ENCODE measurements at places on chromosomes 3 and 15. TPM values are rescaled to one million over a fixed set of nuclear protein-coding genes. Genes with fewer than 3 reads are reported as not detected.

DNA sequence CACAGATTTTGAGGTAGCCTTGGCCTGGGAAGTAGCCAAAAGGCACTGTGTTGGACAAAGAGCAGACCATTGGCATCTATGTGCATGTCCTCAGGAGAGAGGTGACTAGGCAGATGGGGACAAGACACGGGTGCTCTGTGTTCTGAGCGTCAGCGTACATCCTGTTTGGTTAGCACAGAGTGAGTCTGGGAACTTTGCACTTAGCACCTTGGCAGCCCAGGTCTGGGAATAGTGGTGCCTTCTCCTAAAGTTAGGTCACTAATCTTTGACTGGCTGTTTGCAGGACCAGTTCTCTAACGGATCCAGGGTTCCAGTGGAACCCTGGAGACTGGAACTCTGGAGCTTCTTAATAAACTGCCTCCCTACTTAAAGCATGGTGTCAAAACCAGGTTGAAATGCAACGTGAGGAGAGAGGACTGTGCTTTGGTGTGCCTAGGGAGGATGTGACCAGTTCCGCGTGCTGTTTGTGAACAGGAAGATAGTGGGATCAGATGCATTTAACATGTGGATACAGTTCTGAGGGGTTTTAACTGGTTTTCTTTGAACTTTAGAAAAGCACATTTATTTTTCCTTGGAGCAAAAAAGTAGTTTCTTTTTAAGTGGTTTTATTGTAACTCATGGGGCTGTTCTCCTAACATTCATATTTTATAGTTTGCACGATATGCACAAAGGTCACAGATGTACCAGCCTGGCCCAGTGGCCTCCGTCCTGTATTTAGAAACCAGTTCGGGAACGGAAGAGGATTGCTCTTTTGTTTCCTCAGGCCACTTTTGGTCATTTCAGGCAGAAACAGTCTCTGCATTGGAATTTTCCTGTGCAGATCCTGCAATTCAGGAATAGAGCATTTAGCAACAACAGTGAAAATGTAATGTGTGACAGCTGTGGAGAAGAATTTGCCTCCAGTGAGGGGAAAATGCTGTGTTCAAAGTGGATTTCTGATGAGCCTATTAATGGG lies 48.8 kb downstream of the ABHD2 start:
- H3K4me3 ChIP-seq = no peak overlapping the region
- H3K27ac ChIP-seq = peak overlapping the region; percentile 78
- DNase-seq = no peak
- no peaks in the 10 kb centered on the region for H3K27me3 ChIP-seq
- H3K4me1 ChIP-seq = peaks cover 37% of the 10 kb centered on the region
- H3K36me3 ChIP-seq = no peaks in the 10 kb centered on the region

B3GALNT1 gene
- 20.6 TPM for total RNA-seq

DNA sequence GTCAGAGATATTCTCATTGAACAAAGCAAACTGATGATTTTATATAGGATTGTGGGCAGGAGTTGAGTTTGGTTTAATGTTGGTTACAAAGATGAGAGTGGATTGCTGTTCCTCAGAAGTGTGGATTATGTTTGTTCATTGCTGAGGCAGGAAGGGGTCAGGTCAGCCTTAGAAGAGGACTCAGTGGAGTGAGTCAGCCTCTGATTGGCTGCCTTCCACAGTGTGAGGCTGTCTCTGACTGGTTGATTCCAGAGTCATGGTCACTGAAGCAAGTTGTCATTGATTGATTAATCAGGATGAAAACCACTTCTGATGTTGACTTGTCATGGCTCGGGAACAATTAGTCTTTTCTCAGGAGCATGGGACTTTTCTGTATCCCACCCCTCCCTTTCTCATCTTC lies 36.2 kb downstream of the KBTBD12 start:
- DNase-seq = no peak
- no peaks in the 10 kb centered on the region for H3K27me3 ChIP-seq
- H3K27ac ChIP-seq = no peak overlapping the region
- no peaks in the 10 kb centered on the region for H3K36me3 ChIP-seq
- H3K4me1 ChIP-seq = peaks cover 6% of the 10 kb centered on the region

SLC22A13 gene
- total RNA-seq = 0.64 TPM

RTP4 gene
- 2.4 TPM for total RNA-seq

SLC7A14 gene
- total RNA-seq = 0.03 TPM

DNA sequence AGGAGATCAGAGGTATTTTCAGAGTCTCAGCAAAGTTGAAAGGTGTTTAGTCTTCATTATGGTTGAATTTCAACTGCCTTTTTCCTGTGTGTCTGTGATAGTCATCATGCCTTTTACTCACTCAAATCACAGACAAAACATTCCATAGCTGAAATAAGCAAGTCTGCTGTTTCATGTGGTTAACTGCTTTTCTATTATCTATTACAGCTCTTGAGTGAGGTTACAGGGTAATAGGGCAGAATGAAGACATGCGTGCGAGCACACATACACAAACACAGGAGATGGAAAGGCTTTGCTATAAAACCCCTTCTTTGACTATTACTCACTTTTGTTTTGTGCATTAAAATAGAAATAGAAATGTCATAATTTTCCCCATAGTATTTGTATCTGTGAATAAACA lies 192.6 kb upstream of the RARB start:
- H3K27ac ChIP-seq = no peak overlapping the region
- H3K4me1 ChIP-seq = peaks cover 3% of the 10 kb centered on the region
- no peak overlapping the region for H3K4me3 ChIP-seq
- DNase-seq = peak; percentile 19
- no peaks in the 10 kb centered on the region for H3K36me3 ChIP-seq

PRRT3 gene
- total RNA-seq = 5.2 TPM

DNA sequence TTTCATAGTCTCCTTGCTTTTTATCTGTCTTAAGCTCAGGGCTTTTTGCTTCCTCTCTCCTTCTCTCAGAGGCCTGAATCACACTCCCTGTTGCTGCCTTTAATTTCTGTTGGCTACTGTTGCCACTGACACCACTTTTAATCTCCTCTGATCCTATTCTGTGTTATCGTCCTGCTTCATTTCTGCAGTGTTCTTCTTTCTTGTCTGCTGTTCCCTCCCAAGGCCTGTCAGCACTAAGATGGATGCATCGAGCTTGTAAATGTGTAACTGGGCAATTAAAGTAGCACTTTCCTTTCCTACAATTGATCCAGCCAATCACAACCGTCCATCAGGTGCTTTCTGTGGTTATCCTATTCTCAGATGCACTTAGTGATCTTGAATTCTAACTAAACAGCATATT lies 71.3 kb upstream of the VEPH1 start:
- DNase-seq = no peak
- H3K36me3 ChIP-seq = no peaks in the 10 kb centered on the region
- no peak overlapping the region for H3K27ac ChIP-seq
- no peak overlapping the region for H3K4me3 ChIP-seq
- no peaks in the 10 kb centered on the region for H3K27me3 ChIP-seq

DNA sequence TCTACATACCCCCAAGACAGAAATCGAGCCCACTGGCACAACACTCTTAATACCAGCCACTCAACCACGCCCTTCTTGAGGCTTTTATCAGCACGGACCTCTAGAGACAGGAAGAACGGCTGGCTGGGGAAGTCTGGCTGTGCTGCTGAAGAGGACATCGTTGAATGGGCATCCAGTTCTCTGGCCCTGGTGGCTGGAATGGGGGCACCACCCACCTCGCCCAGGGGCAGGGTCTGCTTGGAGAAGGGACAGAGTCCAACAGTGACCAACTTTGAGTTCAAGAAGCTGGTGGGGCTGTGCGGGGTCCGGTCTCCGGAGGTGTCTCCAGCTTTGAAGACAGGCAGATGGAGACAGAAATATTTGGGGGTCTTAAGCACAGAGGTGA lies 77.5 kb downstream of the ATP10A start:
- H3K27ac ChIP-seq = peak overlapping the region; percentile 4
- H3K4me3 ChIP-seq = no peak overlapping the region
- H3K27me3 ChIP-seq = no peaks in the 10 kb centered on the region
- peaks cover 16% of the 10 kb centered on the region for H3K4me1 ChIP-seq
- H3K36me3 ChIP-seq = no peaks in the 10 kb centered on the region

PEX5L gene
- total RNA-seq = 0.80 TPM

GRIP2 gene
- 1.2 TPM for total RNA-seq

DNA sequence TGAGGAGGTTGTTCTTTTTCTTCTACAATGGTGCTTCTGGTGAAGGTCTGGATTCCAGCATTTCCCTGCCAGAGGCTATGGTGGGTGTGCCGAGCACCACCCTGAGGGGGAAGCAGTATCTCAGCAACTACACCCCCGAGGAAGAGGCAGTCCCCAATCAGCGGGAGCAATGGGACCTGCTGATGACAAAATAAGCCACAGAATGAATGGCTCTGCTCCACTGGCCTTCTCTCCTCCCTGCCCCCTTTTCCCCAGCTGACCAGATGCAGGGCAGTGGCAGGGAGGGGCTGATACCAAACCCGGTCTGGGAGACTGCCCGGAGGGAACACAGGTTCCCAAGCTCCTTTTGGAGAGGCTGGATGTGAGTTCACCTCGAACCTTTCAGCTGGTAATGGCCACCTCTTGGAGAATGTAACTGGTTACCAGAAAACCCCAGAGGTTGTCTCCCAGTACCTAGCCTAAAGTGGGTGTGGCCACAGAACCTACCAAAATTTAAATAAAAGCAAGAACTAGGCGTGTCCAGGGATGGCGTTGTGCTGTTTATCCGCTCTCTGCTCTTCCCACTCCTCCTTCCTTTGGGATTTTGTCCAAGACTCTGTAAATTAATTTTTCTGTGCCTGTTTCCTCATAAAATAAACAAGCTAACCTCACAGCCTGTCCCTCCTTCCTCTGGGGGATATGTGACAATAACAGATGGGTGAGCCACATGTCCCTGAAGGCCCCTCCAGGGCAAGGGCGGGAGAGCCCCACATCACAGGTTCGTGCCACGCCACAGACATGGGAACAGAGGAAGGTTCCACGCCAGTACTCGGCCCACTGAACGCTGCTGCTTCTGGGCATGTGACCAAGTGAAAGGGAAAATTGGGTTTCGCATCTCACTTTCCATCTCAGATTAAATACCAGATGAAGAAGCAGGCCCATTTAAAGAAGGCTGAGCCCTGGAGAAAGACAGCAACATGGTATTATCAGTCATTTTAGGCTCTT lies 35.1 kb upstream of the SPTBN5 start:
- H3K27ac ChIP-seq = peak overlapping the region; percentile 70
- H3K4me1 ChIP-seq = peaks cover 36% of the 10 kb centered on the region
- H3K27me3 ChIP-seq = no peaks in the 10 kb centered on the region
- DNase-seq = peak; percentile 64
- H3K4me3 ChIP-seq = no peak overlapping the region

- no peaks in the 10 kb centered on the region for H3K27me3 ChIP-seq
- H3K4me1 ChIP-seq = no peaks in the 10 kb centered on the region
- no peak overlapping the region for H3K4me3 ChIP-seq
- no peaks in the 10 kb centered on the region for H3K36me3 ChIP-seq
Measured at GRCh38 chr3:161042023-161042501, 63.1 kb downstream of the B3GALNT1 start.

LINGO1 gene
- total RNA-seq = 0.98 TPM

All from lung (tissue), 17 donors.